ENCODE measurements at places on chromosomes 5 and 9.

GRCh38 chr5:56580864-56581263, 234.5 kb upstream of the MAP3K1 start:
- no peak for DNase-seq

DNA sequence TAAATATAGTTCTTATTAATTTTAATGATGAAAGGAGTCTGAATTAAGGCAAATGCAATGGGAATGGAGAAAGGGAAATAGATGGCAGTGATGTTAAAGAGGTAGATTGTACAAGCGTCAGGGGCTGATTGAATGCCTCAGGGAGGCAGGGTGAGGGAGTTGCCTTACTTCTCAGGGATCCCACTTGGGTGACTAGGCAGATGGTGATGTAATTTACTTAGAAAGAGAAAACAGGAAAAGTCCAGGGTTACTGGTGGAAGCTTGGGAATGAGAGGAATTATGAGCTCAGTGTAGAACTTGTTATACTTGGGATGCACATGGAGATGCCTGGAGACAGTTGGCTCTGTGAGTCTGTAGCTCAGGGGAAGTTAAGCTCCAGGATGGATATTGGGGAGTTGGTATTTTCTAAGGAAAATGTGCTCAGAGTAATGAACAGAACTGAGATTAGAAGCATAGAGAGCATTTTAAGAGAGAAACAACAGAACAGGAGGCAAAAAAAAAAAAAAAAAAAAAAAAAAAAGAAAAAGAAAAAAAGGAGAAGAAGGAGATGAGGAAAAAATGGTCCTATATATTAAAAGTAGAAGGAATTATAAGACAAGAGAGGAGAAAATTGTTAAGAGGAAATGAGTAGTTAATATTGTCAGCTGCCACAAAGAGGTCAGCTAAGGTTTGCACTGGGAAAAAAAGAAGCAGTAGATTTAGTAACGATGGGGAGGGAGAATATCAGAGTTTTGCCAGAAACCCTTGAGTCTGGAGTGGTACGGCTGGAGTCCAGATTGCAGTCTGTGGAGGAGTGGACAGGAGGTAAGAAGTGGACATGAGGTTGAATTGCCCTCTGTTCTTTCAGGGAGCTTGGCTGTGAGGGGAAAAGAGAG, 88.0 kb upstream of the ELL2 start:
- DNase-seq = no peak

- DNase-seq = no peak
Measured at GRCh38 chr5:58107704-58108103, 352.2 kb downstream of the PLK2 start.

DNA sequence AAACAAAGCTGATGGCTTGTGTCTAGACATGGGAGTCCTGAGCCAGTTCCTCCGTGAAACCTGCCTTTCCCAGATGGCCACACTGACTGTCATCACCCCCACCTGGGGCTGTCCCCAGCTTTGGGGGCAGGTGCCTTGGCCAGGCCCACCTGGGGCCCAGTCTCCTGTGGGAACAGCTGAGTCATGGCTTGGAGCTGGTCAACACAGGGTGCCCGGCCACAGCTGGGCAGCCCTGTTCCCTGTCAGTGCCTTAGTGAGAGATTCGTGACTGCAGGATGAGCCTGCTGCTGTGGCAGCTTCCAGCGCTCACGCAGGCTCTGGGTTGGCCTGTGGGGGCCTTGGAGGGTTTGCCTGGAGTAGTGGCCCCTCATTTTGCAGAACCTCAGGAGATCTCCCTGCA, 56.5 kb downstream of the COL5A1 start:
- DNase-seq = no peak

- no peak for DNase-seq
Measured at GRCh38 chr5:110896901-110897300, 158.1 kb downstream of the SLC25A46 start.

Data from KG1 (cell line).